ENCODE measurements at places on chromosomes 12 and 14. TPM values are rescaled to one million over a fixed set of nuclear protein-coding genes. Genes with fewer than 3 reads are reported as not detected.

DNA sequence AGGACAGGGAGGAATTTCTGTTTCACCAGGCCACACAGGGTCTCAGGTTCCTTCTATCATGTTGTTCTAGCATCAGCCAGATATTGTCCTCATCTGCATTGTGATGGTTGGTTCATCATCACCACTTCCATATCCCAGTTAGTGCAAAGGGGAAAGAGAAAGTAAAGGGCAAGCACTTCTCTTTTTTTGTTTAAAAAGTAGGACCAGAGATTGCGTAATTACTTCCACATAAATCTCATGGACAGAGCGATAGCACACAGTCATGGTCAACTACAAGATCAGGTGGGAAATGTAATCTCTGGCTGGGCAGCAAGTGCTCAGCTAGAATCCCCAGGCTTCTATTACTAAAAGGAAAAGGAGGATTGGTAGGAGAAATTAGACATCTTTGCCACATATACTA, 155.1 kb downstream of the KIF21A start:
- no peak for DNase-seq

DNA sequence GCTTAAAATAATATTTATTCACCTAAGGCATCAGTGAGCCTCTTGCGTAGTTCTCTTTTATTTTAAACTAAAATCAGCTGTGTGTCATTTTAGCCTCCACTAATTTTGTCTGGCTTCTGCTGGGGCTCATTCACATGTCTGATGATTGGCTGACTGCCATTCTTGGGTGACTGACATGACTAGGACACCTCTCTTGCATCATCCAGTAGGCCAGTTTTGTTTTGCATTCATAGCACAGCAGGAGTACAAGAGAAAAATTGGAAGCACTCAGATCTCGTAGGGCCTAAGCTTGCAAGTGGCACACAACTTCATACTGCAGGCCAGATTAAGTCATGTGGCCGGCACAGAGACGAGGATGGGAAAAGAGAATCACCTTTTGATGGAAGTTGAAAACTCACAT, 1226.5 kb downstream of the GALC start:
- no peak for DNase-seq

MYH7 gene
- total RNA-seq, result 566 TPM

KRT6C gene
- not detected for total RNA-seq

Data from right cardiac atrium (tissue), 5 donors.